DMS53 (cell line): ENCODE measurements at places on chromosomes 1 and 21.

- no peak for DNase-seq
Observed at GRCh38 chr1:194908643-194909042, 1699.6 kb downstream of the KCNT2 start.

DNA sequence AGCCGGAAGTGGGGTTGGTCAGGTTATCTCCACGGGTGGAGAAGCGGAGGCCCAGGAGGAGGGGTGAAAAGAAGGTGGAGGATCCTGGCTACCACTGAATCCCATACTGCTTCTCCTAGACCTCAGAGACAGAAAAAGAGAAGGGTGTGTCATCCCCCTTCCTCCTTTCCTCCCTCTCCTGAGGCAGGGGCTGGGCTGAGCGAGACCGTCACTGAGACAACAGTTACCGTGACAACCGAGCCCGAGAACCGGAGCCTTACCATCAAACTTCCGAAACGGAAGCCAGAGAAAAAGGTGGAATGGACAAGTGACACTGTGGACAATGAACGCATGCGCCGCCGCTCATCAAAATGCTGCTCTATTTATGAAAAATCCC is 42.1 kb upstream of the NBPF3 start:
- no peak for DNase-seq

DNA sequence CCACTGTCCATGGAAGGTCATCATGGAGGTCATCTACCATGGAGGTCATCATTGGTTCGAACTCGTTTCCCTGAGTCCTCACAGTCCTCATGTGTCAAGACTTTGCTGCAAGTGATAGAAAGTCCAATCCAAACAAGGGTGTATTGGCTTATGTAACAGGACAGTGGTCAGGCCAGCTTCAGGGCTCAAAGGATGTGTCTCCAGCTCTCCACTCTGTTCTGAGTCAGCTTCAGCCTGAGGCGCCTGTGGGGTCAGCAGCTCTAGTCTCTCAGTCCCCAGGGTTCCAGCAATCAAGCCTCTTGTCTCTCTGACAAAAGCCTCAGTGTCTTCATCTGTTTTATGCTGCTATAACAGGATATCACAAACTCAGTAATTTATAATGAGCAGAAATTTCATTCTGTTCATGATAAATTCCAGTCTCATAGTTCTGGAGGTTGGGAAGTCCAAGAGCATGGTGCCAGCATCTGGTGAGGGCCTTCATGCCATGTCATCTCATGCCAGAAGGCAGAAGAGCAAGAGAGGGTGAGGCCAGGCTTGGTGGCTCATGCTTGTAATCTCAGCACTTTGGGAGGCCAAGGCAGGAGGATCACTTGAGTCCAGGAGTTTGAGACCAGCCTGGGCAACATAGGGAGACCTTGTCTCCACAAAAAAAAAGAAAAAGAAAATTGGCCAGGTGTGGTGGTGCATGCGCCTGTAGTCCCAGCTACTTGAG is 19.5 kb downstream of the A3GALT2 start:
- DNase-seq = no peak

DNA sequence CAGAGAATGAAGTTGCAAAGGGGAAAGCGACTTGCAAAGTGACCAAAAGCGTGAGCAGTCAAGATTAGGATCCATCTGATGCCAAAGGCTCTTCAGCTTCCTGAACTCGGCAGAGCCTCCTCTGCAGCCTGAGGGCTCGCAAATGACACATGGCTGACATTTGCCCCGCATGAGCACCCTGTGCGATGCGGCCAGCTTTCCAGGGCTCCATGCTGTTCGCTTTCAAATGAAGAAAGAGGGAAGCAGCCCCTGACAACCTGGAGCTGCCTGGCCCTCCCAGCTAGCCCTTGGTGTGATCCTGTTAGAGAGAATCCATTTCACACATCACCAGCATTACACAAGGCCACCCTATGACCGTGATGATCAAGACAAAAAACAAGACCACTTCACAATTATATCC is 20.2 kb upstream of the FAM131C start:
- DNase-seq = no peak

- DNase-seq = no peak
Observed at GRCh38 chr1:43387976-43388599, 1.5 kb downstream of the MED8 start.

- DNase-seq = peak; percentile 22
Observed at GRCh38 chr1:33378976-33379375, 51.9 kb downstream of the PHC2 start.

GRCh38 chr21:38351176-38351959 is 94.6 kb downstream of the KCNJ15 start:
- DNase-seq = no peak
